ENCODE measurements at places on chromosomes 2 and 18.

- DNase-seq: no peak
Measured at GRCh38 chr18:5543036-5543680, 639 bp downstream of the EPB41L3 start.

DNA sequence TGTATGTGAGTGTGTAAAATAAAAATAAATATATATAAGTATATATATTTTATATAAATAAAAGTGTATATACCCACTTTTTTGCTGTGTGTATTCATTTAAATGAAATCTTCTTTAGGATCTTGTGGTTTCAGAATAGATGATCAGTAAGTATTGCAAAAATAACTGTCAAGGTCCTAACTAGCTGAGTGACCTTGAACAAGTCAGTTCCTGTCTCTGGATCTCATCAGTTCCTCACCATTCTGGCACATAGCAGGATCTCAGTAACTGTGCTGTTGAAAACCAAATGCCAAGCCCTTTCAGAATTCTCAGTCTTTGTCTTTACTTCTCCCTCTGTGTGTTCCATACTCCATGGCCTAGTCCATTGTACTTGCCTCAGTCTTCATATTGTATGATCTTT lies 115.3 kb upstream of the CXCR4 start:
- no peak for DNase-seq

DNA sequence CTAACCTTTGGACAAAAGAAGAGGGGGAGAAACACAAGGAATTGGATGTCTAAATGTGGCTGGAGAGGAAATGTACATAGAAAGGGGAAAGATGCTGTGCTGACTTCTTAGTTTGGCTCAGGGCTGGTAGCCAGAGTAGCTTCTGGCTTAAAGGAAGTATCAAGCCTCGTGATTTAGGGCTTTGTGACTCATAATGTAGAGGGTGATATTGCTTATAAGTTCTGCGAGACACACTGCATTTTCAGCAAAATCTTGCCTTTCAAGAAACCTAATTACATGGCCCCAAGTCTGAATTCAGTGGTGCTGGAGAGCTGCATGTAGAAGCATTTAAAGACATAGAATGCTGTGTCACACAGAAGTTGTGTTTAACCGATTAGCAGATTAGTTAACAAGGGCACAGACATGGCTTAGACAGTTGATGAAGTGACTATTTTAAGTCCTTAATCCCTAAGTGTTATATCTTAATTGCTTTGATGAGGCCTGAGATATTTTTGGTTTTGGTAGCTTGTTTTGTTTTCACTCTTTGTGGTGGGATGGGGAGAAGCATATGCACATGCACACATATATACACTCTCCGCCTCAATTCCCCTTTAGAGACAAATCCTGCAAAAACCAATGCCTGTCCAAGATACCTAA lies 66.4 kb downstream of the EPAS1 start:
- no peak for DNase-seq

DNA sequence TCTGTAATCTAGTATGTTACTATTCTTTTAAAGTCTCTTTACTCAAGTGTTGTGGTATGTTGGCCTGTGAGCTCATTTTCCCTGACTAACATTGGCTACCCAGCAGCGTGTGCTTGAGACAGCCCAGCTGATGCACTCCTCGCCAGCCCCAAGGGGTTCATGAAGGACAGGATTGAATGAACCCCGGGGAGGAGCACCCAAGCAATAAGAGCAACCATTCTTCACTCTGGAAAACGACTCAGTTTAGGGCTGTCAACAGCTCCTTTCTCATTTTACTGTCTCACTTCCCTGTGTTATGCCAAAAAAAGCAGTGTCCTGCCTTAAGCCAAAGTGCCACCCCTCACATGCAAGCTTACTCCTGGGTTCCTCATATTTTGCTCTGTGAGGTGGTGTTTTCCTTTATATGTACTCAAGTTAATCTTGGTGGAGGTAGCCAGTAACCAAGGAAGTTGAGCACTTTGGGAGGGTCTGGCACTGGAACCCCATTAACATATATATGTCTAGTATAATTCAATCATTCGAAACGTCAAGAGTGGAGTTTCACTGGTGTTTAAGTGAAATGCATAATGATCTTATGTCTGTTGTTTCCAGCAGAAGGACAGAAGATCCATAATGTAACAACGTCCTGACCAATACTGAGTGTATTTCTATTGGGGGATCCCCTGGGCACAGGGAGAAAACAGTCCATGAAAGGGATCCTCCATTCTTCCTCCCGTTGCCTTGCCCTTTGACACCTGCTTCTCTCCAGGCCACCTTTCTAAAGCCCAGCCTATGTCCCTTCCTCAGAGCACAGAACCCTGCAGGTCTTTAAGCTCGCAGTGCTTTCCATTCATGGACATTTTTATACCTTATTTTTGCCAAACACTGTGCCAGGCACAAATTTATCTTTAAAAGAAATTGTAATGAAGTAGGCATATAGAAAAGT lies 43.2 kb downstream of the ATIC start:
- no peak for DNase-seq

DNA sequence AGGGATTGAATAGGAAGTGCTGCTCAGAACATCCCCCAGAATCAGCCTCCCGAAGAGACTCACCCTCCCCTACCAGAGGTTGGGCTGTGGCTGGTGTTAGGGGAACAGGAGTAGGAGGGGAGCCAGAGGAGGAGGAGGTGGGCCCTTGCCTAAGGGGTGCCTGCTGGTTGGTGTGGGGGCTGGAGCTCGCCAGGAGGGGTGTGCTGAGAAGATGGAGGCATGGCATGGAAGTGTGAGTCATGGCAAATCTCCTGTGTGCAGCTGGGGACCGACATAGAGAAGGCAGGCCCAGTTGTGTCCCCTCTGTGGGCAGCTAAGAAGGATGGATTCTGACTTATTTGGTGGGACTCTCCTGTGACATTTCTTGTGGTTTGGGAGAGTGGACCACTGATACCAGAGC lies 73.7 kb downstream of the DGKD start:
- DNase-seq: no peak

DNA sequence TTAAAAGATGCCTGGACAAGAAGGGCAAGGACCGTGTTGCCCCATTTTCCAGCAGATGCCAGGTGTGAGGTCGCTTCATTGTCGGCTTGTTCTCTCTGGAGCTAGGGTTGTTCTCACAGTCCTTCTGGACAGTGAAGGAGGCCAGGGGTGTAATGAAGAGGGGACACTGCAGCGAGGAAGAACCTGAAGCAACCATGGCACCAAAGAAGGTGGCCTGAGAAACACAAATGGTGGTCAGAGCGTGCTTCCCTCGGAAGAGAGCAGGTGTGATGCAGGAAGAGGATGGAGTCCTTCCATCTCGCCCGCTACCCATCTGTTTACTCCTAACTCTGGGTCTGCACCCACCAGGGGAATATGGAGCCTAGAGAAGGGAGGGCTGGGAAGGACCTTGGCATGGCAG lies 50.3 kb upstream of the TWIST2 start:
- DNase-seq: no peak

DNA sequence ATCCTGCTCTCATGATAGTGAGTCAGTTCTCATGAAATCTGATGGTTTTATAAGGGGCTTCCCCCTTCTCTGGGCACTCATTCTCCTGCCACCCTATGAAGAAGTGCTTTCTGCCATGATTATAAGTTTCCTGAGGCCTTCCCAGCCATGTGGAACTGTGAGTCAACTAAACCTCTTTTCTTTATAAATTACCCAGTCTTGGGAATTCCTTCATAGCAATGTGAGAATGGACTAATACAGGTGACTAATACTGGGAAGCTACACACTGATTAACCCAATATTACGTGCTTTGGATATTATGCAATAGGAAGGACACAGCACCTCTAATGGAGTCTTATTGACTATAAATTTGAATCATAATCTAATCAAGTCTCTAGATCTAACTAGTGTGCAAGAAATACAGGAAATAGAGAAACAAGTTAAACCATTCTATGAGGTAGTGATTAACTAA lies 107.2 kb upstream of the ETAA1 start:
- DNase-seq: no peak

DNA sequence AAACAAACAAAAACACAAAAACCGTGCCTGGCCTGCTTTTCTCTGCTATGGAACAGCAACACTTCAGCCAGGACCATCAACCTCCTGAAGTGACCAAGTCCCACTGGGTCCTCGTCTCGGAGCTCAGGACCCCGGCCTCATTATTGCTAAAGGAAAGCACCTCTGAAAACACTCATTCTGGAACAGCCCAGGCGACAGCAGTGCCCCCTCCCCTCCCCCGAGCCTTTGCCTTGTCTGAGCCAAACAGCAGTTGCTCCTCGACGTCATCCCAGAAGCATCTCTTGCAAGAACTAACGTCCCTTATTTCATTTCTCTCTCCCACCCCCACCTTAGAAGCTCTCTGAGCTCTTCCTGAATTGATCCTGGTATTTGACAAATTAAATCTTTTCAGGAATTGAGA lies 27.4 kb downstream of the APCDD1 start:
- no peak for DNase-seq

DNA sequence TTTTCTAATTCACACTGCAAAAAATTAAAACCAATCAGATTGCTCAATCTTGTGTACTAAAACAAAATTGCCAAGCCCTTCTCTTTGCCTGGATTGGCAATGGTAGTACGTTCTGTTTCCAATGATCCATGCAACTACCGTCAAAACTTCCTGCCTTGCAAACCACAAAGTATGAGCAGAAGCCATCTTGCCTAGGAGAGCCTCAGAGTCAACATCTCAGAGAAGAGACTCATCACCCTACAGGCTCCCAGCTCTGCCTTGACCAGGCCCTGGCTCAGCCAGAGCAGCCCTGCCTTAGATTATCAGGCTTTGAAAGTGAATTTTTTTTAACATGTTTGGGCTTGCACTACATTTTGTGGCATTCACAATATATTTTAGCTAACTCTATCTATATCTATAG lies 574.1 kb downstream of the SATB2 start:
- no peak for DNase-seq

DNA sequence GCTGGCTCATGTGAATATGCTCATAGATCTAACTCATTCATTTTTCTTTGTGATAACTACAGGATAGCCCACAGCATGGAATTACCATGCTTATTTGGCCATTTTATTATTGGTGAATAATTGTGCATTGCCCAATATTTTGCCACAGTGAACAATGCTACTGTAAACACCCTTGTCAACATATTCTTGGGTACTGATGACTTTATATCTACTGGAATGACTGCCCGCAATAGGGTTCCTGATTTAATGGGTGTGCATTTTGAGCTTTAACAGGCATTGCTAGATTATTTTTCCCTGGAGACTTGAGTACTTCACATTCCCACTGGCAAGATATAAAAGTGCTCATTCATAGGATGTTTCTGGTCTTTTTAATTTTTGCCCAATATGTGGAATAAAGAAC lies 42.7 kb upstream of the EVA1A start:
- no peak for DNase-seq

DNA sequence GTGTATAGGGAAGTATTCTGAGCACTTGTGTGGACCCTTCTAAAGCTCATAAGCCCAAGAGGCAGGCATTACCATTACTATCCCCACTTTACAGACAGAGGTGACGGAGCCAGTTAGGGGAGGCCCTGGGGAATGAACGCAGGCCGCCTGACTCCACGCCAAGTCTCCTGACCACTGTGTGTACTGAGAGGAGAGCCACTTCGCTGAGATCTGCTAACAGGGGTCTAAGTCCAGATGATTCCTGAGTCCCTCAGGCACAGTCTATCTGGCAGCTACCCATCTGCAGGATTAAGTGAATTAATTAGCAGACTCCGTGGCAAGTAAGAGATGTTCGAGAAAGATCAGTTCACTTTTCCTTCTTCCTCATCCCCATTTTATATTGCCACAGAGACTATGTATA lies 13.7 kb downstream of the CYB5A start:
- no peak for DNase-seq

DNA sequence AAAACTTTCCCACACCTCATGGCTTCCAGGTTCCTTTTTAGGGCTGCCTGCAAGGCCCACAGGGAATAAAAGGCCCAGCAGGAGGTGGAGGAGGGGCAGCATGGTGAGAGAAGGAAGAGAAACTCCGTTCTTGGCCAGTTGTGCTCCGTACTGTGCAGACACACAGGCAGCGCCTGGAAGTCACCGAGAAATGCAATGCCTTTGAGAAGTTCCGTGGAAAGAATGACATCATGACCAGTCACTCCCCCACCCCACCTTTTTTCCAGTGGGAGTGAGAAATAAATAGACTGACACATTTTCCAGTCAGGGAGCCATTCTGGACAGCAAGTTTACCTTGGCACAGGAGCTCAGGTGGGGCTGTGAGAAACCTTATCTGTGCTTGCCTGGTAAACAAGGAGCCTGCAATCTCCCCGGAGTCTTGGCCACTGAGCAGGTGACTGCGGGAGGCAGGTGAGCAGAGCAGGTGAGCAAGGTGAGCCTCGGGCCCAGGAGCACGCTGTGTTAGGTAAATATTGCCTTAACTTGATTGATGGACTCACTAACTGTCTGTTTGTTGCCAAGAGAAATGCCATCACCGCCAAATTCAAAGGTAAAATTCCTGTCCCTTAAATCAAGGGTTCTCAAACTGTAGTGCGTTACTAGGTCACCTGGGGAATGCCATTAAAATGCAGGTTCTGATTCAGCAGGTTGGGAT lies 13.5 kb upstream of the LBH start:
- DNase-seq: no peak

DNA sequence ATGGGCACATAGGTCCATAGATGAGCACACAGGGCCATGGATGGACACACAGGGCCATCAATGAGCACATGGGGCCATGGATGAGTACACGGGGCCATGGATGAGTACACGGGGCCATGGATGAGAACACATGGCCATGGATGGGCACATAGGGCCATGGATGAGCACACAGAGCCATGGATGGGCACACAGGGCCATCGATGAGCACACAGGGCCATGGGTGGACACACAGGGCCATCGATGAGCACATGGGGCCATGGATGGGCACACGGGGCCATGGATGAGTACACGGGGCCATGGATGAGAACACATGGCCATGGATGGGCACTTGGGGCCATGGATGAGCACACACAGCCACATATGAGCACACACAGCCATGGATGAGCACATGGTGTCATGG lies 192.6 kb upstream of the HDAC4 start:
- no peak for DNase-seq

DNA sequence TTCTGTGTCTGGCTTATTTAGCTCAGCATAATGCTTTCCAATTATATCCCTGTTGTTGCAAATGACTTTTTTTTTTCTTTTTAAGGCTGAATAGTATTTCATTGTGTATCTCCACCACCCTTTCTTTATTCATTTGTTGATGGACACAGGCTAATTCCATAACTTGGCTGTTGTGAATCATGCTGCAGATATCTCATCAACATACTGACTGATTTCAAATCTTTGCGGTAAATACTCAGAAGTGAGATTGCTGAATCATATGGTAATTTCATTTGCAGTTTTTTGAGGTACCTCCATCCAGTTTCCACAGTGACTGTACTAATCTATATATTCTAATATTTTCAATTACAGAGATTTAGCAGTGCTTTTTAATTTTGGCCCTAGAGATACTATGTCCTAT lies 266.2 kb downstream of the TMX3 start:
- DNase-seq: no peak

DNA sequence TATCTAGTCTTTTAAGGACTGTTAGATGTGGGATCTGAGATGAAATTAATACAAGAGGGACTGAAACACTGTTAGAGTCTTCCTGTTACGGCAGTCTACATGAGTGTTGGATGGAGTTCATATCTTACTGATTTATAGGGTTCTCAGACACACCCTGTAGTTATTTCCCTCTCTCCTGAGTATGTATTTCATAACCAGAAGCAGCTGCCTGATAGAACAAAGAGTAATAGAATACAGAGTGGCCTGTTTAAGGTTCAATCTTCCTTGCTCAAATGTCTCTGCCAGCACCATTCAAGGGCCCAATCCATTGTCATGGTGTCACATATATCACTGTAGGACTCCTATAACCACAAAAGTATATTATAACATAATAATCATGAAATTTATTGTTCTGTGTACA lies 1229.1 kb upstream of the ACVR2A start:
- no peak for DNase-seq

Measured in activated CD8-positive, alpha-beta memory T cell treated with anti-CD3 and anti-CD28 coated beads for 4 hours (primary cell).